ENCODE measurements at places on chromosomes 13 and 19.

DNA sequence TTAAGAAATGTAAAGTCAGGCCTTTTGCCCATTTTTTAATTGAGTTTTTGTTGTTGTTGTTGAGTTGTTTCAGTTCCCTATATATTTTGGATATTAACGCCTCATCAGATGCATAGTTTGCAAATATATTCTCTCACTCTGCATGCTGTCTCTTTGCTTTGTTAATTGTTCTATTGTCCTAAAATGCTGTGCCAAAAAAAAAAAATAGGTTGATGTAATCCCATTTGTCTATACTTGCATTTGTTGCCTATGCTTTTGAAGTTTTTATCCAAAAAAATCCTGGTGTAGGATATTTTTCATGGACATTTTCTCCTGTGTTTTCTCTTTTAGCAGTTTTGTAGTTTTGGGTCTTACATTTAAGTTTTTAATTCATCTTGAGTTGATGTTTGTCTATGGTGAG, 163.3 kb upstream of the STARD13 start:
- DNase-seq = no peak

DNA sequence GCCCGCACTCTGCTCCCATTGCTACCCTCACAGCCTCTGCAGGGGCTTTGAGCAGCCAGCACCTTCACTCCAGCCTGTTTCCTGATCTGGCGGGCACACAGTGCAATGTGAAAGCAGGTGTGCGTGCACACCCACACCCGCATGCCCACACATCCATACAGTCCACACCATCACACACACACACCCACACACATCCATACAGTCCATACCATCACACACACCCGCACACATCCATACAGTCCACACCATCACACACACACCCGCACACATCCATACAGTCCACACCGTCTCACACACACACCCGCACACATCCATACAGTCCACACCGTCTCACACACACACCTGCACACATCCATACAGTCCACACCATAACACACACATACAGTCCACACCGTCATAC, 28.0 kb downstream of the PIAS4 start:
- no peak for DNase-seq

DNA sequence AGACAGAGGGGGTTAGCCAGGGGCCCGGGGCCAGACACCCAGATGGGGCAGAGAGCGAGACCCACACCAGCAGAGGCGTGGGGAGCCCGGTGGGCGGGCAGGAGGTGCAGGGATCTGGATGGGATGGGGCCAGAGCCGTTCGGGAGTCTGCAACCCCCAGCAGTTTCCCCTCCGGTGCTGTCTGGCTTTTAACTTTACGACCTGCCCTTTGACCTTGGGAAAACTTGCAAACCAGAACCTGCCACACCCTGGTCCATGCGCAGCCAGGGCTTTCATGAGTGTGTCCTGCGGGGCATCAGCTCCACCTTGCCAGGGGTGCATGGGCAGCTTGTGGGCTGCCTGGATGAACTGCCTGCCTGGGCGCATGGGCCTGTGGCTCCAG, 9.8 kb downstream of the JOSD2 start:
- DNase-seq = no peak

- peak; percentile 89 for DNase-seq
Measured at GRCh38 chr19:42108527-42109389, 23.5 kb downstream of the POU2F2 start.

GRCh38 chr13:112574834-112575613, 12.9 kb downstream of the TUBGCP3 start:
- no peak for DNase-seq

- DNase-seq = no peak
Measured at GRCh38 chr19:11729586-11729985, 9.2 kb downstream of the ZNF823 start.

DNA sequence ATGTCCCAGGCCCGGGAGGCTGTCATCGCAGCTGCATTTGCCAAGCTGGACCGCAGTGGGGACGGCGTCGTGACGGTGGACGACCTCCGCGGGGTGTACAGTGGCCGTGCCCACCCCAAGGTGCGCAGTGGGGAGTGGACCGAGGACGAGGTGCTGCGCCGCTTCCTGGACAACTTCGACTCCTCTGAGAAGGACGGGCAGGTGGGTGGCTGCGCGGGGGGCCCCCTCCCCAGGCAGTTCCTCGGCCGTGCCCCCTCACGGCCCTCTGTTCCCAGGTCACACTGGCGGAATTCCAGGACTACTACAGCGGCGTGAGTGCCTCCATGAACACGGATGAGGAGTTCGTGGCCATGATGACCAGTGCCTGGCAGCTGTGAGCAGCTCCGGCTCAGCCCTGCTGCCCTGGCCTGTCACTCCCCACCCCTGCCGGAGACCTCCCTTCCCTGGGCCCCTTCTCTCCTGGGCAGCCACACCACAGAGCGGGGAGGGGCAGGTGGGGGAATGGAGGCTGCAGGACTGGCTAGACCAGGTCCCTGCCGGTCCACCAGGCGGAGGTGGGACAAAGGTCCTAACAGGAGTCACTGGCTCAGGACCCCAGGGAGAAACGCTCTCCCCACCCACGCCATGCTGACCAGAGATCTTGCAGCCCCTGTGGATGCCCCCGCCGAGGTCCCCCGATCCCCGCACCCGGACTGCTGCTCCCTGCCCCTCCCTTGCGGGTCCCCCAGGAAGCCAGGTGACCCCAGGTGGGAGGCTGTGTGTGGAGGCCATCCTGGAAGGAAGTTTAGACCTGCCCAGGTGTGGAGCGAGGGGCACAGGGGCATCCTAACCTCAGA, 1.1 kb downstream of the CAPS start:
- DNase-seq = no peak
